Fibroblast of skin of back (primary cell): ENCODE measurements at places on chromosomes 3 and 15.
A peak's percentile ranks its signal among the peaks of the same experiment; 100 is the strongest.

DNA sequence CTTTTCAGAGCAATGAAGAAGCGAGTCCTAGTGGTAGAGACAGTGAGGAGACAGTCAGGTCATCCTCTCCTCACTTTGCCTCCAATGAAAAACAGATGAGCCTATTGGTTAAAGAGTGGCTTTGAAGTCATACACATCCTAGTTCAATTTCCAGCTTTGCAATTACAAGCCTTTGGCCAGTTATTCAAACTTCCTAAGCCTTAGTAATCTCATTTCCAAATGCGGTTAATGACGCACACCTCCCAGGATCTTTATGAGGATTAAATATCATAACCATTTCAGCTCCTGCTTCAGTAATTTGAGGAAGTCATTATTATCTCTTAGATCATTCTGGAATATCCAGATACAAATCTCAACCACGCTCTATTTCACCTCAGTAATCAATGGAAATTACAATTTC lies 10.0 kb upstream of the ST6GAL1 start:
- DNase-seq, result no peak

- no peak for DNase-seq
These were observed 100.1 kb upstream of the NEO1 start for GRCh38 chr15:72952151-72952550.

DNA sequence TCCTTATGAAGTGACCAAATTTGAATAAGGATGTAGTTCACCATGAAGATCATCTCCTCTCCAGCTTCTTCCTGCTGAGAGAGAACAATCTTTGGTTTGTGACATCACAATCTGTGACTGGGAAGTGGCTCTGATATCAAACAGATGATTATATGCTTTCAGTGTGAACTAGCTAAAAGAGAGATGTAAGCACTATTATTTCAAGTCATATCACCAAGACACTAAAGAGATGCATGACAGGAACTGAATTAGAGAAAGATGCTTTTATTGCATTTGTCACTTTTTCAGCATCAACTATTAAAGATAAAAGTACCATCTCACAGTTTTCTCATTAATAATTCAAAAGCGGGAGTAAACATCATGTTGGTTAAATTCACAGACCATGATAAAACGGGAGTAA lies 3.5 kb downstream of the CHRM5 start:
- DNase-seq, result no peak

GRCh38 chr3:154969366-154969765 lies 110.8 kb upstream of the MME start:
- DNase-seq, result peak; percentile 10

DNA sequence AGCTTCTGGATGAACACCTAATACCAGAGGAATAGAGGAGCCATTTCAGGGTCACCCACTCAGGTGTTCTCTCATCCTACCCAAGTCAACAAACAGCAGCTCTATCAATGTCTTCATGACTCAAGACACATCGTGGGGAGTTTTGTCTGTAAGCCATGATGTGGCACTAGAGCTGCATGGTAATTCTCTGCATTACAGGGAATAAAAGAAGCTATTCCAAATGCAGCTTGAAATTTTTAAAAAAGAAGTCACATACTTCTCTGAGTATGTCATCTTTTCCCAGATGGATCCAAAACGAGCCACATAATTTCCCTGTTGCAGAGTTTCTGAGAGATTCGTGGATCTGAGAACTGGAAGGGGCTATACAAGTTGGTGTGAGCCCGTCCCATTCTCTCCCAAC lies 6.1 kb upstream of the THSD4 start:
- DNase-seq, result peak; percentile 79

GRCh38 chr3:151916781-151917180 lies 43.3 kb downstream of the SUCNR1 start:
- DNase-seq, result no peak

DNA sequence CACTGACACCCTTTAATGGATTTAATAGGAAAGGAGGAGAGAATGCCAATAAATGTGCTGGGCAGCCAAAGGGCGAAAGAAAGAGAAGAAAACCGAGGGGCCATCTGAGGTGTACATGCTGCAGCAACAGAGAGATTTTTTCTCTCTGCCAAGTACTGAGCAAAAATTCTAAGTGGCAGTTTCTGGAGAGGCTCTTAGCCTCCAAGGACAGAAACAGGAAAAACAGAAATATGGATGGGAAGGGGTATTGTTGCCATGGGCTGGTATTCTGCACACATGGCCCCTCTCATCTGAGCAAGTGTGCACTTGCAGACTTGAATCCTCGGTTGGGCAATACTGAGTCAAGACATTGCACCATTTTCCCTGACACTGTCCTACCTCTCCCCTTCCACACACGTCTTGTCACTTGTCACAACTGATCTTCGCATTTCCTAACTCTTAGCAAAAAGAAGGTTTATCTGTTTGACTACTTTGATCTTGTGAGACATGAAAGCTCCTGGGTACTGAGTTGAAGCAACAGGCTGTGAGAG lies 73.9 kb downstream of the PRICKLE2 start:
- no peak for DNase-seq

GRCh38 chr3:139640456-139640855 lies 37.3 kb downstream of the NMNAT3 start:
- no peak for DNase-seq

- DNase-seq, result no peak
These were observed 36.5 kb downstream of the ALS2CL start for GRCh38 chr3:46656778-46657556.

DNA sequence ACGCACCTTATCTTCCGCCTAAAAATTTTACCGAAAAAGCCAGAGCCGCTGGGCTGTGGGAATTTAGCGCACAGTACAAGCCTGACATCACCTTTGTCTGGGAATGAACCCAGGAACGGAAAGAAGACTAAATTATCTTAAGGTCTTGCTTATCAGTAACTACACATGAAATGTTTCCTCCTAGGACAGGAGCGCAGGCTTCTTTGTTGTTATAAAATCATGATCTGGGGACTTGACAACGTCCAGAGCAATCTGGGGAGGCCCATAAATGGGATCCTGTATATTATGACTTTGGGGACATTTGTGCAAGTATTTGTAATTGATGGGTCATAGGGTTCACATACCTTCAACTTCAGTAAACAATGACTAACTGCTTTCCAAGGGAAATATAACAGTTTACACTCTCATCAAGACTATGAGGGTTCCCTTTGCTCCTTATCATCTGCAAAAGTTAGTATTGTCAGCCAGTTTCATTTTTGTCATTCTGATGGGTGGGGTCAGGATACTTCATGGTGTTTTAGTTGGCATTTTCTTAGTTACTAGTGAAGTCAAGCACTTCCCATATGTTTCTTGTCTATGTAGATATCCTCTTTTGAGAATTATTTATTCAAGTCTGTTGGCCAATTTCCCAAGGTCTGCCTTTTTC lies 213.9 kb upstream of the PFN2 start:
- DNase-seq, result peak; percentile 73

DNA sequence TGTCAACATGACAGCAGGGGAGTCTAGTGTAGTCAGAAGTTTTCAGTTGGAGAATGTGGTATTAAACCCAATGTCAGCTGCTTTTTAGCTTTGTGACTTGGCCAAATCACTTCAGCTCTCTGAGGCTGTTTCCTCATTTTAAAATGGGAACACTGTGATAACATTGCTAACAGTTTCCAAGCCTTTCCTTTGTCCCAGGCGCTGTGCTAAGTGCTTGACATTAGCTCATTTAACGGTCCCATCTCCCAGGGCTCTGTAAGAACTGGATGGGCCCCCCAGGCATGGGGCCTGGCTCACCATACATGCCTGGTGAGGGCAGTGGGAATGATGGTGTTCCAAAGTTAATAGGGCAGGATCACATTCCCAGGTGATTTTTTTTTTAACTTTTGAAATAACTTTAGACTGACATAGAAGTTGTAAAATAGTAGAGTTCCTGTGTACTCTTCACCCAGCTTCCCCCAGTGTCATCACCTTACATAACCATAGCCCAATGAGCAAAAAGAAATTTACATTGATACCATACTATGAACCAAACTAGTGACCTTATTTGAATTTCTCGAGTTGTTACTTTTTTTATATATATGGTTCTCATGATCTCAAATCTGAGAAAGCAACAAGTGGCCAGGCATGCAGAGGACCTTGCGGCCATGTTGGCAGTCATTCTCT lies 7.7 kb downstream of the RASL12 start:
- no peak for DNase-seq

DNA sequence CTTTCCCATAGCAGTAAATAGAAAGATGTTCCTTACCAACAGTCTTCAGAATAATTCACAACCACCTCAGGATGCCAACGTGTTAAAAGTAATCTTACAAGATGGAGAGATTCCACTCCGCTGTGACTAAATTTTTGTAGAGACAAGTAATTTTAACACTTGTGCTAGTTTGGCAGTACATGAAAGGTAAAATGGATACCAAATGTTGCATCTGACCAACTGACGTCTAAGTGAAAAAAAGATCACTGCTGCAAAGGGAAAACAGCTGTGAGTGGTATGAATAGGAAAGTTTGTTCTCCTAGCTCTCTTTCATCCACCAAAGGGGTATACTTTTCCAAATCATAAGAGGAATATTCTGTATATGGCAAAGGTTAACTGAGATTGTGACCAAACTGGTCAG lies 2.6 kb downstream of the SPG21 start:
- DNase-seq, result no peak

GRCh38 chr3:102664126-102664525 lies 229.3 kb downstream of the ZPLD1 start:
- no peak for DNase-seq

GRCh38 chr3:52983336-52983807 lies 62.5 kb downstream of the SFMBT1 start:
- DNase-seq, result no peak

DNA sequence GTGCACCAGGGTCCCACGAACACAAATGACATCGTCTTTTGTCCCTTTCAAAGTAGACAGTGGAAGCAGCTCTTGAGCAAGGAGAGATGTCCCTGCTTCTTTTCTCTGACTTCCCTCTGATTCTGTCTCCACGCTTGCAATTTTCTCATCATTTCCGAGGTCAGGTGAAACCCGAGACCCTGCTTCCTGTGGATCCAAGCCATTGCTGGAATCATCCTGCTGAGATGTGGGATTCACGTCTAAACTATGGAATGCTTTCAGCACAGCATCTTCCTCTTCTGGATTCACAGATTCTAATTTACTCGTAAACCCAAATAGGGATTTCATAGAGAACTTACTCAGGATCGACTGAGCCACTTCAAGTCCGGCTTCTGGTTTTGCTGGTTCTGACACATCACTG lies 127.1 kb downstream of the FMN1 start:
- peak; percentile 88 for DNase-seq

DNA sequence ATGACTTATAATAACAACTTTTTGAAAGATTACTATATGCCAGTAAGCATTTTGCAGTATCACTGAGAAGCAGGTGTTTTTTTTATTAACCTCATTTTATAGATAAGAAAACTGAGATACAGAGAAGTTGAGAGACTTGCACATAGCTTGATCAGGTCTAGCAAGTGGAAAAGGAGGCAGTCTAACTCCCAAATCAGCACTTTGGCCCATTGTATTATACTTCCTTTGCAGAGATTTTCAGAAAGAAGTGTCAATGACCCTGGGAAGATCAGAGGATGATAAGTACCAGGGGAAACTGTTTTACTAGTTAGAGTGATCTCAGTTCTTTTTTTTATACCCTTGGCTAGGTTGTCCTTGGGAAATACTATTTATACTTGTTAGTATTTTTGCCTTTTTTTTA lies 358.7 kb downstream of the SQOR start:
- DNase-seq, result no peak

- DNase-seq, result no peak
These were observed 86.0 kb downstream of the DNAJB8 start for GRCh38 chr3:128380719-128381118.

GRCh38 chr15:93063796-93064690 lies 25.0 kb downstream of the RGMA start:
- DNase-seq, result no peak

DNA sequence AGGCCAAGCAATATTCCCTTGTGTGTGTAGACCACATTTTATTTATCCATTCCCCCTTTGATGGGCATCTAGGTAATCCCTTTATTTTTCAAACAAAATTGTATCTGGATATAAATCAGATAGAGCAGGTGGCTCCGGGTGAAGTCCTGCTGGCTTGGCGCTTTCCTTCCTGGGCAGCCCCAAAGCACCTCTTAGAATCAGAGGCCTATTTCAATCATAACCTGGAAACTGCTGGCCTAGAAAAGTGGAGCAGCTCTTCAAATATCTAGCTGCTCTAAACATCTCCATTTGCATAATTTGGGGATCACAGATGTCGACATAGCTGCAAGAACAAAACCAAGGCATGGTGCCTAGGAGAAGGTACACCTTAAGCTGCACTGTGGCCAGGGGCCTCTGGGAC lies 40.2 kb downstream of the RASGRF1 start:
- no peak for DNase-seq

DNA sequence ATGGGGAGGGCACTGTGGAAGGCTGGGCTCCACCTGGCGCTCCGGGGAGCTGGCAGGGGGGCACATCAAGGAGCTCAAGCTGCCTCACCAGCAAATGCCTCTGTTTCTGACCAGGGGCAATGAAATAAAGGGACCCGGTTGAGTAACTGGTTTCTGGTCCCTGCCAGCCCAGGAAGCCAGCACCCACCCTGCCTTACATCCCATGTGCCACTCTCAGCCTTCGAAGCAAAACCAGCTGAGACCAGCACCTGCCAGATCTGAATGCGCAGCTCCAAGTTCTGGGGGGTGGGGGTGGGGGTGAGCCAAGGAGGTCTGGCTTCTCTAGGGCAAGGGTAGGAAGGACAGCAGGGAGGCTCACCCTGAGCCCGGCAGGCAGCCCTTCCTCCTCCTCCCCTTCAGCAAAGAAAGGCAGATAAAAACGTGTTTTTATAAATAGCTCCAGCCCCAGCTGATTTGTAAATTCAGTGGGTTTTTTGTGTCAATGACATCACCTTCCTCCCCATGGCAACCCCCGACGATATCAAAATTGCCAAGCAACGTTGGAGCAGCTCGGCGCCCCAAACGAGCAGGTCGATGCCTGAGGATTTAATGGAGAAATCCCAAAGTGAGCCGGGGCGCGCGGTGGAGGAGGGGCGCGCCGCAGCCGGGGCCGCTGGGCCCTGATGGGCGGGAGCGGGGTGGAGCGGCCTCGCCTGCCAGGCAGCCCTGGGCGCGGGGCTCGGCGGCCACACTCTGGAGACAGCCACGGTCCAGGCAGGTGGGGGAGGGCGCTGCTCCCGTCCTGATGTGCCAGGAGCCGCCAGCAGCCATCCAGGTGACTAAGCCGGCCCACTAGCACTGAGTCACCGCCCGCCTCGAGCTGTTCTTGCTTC lies at the start of gene PAK6:
TSS of gene PAK6 (plus strand) at position 532 of the 872 bp plus-strand sequence. CDS start 25,723 bp downstream, outside the sequence.
- peak; percentile 23 for DNase-seq
